CD4-positive, alpha-beta T cell treated with Interleukin-17A for 1 hour (primary cell): ENCODE measurements at places on chromosomes 4 and X.

GRCh38 chrX:74431797-74432196, 10.5 kb downstream of the SLC16A2 start:
- no peak for DNase-seq

GRCh38 chr4:73892966-73893365, 23.8 kb downstream of the CXCL1 start:
- no peak for DNase-seq

- DNase-seq, result no peak
These were observed 6.7 kb upstream of the USP11 start for GRCh38 chrX:47226071-47226470.

GRCh38 chrX:15293451-15293850, 22.0 kb downstream of the ASB11 start:
- DNase-seq, result no peak

DNA sequence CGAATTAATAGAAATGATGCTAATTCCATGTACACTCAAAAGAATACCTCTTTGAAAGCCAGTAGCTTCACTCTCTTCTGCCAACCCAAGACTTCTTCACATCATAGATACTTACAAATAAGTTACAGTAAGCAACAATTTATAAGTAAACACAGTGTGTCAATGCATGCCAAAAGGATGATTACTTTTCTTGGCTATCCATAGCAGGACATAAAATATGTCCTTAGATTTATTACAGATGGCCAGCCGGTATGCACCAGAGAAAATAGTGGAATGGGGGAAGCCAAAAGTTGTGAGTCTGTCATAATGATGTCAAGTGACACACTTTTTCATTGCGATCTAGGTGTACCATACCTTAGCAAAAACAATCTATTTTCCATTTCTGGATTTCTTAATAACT, 631 bp upstream of the BMX start:
- no peak for DNase-seq

- no peak for DNase-seq
These were observed 180.3 kb upstream of the FTHL17 start for GRCh38 chrX:31252133-31252532.

GRCh38 chrX:56468441-56468840, 95.0 kb upstream of the UBQLN2 start:
- DNase-seq, result no peak

- no peak for DNase-seq
These were observed 628.0 kb downstream of the IL1RAPL1 start for GRCh38 chrX:29215251-29215650.

- DNase-seq, result no peak
These were observed 18.0 kb upstream of the SPIN2A start for GRCh38 chrX:57155171-57155570.

- DNase-seq, result no peak
These were observed 622.9 kb upstream of the DIPK2B start for GRCh38 chrX:45823536-45823935.

DNA sequence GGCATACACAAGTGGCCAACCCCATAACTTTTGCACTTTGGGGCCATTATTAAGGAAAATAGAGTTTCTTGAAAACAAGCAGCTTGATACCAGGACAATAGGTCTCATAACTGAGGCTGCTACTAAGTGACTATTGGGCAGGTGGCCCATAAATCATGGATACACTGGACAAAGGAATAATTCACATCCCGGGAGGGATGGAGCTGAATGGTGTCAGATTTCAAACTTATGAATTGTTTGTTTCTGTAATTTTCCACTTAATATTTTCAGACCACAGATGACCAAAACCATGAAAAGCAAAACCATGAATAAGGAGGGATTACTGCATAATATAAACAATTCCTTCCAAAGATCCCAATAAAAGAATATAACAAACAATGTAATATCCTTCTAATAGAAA, 114.4 kb downstream of the WDFY3 start:
- no peak for DNase-seq

DNA sequence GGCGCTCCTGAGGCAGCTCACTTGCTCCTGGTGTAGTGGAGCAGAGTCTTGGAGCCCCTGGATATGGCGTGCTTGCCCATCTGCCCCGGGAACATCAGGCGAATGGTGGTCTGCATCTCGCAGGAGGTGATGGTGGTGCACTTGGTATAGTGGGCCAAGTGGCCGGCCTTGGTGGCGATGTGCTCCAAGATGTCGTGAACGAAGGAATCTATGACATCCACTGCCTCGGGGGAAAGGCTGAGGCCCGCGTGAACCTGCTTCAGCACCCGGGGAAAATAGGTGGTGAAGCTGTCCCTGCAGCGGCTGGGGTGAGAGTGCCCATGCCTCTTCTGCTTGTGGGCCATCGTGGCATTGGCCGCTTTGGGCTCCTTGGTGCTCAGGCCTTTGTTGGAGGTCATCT, 58.1 kb upstream of the TMSB15B start:
- DNase-seq, result no peak

DNA sequence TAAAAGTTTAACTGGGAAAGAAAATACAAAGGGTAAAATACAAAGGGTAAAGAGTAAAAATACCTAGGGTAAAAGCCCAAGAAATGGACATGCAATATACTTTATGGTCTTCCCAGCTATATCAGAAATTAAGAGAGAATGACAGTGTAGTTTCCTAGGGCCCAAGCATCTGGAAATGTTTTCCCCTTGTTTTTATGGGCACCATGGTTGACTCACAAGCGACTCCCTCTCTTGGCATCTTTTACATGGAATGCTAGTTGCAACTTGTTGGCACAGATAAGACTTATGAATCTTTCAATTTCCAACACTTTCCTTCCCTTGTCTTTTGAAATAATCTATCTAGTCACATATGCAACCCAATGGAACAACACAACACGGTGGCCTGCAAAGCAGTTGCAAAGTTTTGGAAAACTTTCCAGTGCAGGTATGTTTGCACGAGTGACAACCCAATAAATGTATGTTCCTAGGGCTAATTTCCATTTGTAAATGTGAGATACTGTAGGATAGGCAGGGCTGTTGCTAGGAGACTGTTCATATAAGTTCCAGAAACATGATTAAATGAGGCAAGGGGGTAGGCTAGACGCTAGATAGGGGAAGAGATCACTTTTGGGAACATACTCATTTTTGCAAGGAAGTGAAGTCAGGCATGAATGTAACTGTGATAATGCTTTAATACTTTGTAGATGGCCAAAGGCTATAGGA, 36.4 kb upstream of the CWH43 start:
- DNase-seq, result no peak

DNA sequence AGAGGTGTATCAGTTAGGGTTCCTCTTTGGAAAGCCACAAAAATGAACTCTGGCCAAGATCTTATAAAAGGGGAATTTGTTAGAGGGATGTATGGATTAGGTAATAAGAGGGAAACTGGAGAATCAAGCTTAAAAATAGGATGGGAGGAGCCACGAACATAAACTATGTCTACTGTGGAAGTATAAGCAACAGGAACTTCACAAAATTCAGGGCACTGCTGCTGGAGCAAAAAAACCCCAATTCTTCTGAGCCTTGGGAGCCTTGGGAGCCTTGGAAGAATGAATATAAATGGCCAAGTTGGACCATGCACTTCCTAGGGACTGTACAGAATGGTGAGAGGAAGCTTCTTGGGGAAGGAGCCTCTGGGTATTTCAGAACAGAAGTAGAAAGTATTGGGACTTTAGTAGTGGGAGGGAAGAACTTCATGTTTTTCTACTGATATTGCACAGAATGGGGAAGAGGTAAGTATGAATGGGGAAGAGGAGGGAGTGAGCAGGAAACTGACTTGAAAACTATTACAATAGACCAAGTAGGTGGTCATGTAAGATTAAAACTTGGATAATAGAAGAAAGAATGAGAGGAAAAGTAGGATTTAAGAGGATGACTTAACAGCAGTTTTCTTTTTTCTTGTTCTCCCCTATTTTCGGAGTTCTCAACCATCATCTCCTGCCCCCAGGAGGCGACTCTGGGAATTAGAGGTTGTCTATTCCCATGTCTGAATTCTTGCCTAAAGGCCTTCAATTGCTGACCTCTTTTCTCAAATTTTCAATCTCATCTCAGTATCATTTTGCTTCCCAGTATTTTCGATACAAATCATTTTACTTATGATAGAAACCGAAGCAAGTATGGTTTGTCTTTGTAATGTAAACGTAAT, 44.4 kb upstream of the TAPT1 start:
- DNase-seq, result no peak

DNA sequence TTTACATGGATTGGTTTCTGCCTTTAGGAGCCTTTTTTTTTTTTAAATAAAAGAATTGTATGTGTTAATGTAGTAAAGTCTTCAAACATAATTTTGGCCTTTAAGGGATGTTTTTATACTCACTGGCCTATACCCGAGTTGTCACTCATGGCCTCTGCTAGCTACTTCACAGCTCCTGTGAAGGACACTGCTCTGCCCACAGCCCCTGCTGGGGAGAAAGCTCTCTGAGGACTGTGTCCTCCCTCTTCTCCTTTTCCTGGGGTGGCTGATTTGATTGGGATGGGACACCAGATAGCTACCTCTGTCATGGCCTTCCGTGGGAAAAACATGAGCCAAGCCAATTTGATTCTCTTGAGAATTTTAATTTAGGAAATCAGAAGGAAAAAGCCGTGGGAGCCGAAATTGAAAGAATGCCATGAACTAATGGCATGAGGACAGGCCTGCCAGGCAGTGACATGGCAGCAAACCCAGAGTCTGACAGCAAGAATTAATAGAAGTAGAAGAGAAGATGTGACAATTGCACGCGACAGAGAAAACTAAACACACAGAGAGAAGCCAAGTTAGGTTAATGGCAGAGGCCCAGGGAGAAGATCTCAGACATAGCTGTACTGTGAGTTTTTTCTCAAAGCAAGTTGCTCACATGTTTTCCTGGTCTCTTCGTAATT, 81.4 kb downstream of the ARHGAP10 start:
- no peak for DNase-seq

- no peak for DNase-seq
These were observed 121.3 kb upstream of the PNPLA4 start for GRCh38 chrX:8048466-8048865.

DNA sequence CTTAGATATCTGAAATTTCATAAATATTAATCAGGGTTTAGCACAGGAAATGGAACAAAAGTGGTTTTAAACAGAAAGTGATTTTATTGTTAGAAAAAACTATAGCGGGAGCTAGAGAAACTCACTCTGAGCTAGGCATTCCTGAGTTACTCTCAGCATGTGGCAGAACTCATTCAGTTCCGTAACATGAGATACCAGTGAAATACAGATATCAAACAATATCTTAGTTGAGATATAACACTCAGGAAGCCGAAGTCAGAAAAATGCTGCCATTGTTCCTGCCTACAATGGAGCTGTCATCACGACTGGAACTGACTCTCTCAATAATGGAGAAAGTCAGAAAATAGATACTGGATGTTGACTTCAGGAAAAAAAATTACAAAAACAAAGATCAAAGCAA, 1428.7 kb downstream of the PCDH18 start:
- no peak for DNase-seq

DNA sequence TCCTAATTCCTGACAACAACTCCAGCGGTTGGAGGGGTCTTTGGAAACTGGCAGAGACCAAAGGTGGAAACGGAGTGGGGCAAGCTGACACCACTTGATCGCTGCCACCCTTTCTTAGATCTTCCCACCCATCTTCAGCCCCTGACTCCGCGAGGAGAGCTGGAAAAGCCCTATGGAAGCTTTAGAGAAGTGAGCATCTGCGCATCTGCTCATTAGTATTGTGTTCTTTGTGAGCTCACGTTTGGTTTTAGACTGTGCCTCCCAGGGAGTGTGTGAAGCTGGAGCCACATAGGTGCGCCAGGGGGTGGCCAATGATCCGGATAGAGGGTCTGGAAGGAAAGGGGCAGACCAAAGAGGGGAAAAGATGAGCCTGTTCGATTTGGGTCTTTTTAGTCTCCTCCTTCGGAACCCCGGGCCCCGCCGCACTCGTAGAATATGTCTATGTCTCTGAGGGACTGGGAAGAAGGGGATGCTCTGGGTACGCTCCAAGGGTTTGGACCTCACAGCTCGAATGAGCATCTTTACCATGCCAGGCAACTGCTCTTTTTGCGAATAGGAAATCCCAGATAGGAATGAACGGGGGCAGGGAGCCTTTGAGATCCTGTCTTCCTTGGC, 578 bp upstream of the DKK2 start:
- DNase-seq, result no peak

- DNase-seq, result no peak
These were observed 53.0 kb upstream of the NKX1-1 start for GRCh38 chr4:1459081-1459721.

GRCh38 chr4:74267998-74268606, 40.2 kb upstream of the EPGN start:
- no peak for DNase-seq

DNA sequence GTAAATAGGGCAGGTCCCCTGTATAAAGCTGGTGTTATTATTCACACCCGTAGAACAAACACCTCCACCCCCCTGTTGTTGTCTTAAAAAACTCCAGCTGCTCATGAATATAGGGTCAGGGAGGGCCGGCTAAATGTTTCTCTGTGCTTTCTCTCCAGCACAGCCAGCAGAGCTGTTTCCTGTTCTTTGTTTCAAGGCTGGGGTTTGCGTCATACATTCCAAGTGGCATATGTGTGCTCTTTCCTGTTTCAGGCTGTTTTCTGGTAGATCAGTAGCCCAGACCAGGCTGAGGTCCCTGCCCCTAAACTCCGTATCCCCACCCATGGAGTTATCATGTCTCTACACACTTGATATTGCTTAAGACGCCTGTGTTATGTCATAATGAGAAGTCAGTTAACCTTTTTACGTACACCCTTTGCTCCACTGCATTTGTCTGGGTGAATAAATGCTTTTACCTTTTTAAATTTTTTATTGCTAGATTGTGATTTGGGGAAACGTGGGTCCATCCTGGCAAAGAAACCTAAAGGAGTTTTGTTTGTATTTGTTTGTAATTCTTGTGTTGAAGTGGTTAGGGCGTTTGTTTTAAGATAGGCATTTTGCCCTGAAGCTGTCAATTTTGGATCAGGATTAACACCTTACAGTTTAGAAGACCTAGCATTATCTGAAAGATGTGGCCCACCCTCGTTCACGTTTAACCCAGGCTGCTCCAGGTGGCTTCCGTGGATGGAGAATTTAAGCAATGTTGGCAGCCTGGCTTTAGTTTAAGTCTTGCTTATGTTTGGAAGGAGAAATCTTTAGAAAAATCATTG, 3.3 kb downstream of the KLF3 start:
- DNase-seq, result peak; percentile 83

GRCh38 chr4:105369988-105370387, 103.9 kb downstream of the PPA2 start:
- DNase-seq, result no peak

DNA sequence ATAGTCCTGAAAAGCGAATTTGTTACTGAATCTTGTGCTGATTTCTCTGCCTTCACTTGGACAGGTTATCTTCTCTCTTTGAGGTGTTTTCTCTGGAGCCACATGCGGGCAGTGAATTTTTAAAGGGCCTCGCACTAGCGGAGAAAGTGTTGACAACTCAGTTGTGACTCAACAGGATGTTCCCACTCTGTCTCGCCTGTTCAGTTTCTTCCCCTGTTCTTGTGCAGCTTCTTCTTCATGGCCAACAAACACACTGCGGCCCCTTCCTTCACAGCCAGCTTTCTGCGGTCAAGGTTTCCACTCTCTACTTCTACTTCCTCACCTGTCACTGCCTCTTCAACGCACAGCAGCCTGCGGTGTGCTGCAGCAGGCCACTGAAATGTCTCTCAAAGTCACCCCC, 1.1 kb upstream of the SHROOM4 start:
- DNase-seq, result no peak
